Stimulated activated CD8-positive, alpha-beta memory T cell treated with anti-CD3 and anti-CD28 coated beads, Interleukin-7, amount 100 ng/mL, for 48 hours (primary cell): ENCODE measurements at places on chromosomes 7 and 10.

- no peak for DNase-seq
Measured at GRCh38 chr7:991729-992656, 9.0 kb downstream of the CYP2W1 start.

DNA sequence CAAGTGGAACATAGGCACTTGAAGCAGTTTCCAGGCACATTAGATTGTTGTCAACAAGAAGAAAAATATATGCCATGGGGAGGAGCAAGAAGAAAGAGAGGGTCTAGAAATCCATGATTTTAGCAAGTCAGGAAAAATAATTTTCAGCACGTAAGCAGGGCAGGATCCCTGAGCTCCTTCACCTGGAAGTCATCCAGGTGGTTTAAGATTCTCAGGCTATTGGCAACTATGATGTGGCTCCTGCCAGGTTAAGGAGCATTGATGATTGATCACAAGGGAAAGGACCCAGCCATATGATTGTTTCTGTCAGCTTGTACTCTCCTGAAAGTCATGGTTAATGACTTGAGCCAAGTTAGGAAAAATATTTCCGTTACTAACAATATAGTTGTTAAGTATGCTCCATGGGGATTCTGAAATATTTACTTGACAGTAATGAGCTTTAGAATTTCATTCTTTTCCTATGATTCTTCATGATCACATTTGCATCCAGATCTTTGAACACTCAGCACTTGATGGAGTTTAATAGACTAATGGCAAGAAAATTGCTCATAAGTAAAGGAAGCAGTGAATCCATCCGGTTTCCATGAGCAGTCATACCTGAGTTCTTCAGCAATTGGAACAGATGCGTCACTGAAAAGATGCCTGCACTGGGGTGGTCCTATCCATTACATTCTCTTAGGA lies 209.1 kb downstream of the BICC1 start:
- DNase-seq, result no peak

- no peak for DNase-seq
Measured at GRCh38 chr7:12127455-12127854, 83.6 kb upstream of the TMEM106B start.

GRCh38 chr7:142571581-142571980 lies 177.7 kb upstream of the PRSS1 start:
- DNase-seq, result no peak

- no peak for DNase-seq
Measured at GRCh38 chr7:143104759-143105158, 27.1 kb upstream of the PIP start.

- no peak for DNase-seq
Measured at GRCh38 chr7:21671859-21672258, 129.0 kb downstream of the DNAH11 start.

GRCh38 chr10:29926693-29927048 lies 132.7 kb downstream of the JCAD start:
- no peak for DNase-seq

- no peak for DNase-seq
Measured at GRCh38 chr7:126450269-126450671, 802.5 kb downstream of the GRM8 start.

- no peak for DNase-seq
Measured at GRCh38 chr7:70680743-70681468, 451.0 kb upstream of the GALNT17 start.

DNA sequence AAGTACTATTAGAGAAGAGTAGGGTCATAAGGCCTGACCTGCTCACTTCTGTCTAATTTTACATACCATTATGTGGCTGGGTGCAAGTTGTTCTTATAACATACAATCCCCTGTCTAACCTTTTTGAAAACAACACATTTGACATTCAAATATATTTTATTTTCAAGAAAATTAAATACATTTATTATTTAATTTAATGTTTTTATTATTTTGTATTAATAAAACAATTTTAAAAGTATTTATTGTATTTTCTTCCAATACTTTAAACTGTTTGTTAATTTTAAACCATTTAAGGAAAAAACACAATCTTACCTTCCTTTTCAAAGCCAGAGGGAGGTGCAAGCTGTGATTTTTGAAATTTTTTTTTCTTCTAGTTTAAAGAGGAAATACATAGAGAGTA lies 232.8 kb downstream of the KCND2 start:
- DNase-seq, result no peak

- no peak for DNase-seq
Measured at GRCh38 chr10:102065561-102066398, 631 bp downstream of the HPS6 start.

DNA sequence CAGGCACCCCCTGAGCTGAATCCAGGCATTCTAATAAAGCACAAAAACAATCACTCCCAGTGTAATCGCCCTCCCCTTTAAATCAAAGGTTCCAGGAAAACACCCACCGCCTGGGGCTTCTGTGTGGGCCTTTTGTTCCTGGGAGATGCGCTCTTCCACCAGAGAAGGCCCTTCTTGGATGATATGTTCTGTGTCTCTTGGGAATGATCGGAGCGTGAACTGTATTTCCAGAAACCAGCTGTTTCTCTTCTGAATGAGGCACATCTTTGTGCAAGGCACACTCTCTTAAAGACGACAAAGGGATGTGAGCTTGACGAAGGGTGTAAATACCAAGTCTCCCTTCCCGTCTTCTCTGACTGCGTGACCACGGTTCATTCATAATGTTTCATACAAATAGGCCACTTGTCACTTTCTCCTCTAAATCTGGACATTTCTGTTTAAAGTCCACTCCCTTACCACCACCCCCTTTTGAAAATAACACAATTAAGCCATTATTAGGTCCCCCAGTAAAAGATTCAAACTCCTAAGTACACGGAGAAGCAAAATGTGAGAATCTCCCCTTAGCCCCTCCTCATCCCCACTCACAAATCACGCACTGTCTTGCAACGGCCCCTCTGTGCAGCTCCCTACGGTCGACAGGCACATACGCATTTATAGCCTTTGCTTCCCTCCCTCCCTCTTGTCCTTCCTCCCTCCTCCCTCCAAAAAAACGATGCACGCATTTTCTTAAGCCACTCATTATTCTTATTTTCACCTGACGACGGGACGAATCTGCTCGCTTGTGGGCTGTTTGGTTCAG lies 45.6 kb upstream of the ENO4 start:
- DNase-seq, result no peak

DNA sequence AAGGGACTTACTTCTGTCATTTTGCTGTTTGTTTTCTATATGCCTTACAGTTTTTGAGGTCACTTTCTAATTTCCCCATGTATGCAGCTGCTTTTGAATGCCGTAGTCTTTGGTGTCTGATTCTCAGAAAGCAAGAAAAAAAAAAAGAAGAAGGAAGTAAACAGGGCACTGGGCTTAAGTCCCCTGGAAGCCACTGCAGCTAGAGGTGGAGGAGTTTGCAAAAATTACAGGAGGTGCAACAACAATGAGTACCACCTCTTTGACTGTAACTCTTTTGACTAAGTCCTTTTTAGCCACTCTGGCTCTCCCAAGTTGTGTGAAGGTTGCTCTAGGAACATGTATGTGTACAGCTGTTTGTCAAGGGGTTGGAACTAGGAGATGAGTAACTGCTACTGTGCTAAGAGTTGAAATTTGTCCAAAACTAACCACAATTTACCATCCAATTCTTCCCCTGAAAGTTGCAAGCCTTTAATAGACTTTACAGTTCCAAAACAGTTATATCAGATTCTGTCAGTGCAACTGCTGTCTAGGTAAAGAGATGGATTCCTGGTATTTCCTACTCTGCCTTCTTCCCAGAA lies 588.0 kb upstream of the LRRN3 start:
- DNase-seq, result no peak

- no peak for DNase-seq
Measured at GRCh38 chr7:5222841-5223411, 32.9 kb downstream of the WIPI2 start.

GRCh38 chr10:5441106-5441505 lies 28.7 kb downstream of the NET1 start:
- DNase-seq, result no peak

DNA sequence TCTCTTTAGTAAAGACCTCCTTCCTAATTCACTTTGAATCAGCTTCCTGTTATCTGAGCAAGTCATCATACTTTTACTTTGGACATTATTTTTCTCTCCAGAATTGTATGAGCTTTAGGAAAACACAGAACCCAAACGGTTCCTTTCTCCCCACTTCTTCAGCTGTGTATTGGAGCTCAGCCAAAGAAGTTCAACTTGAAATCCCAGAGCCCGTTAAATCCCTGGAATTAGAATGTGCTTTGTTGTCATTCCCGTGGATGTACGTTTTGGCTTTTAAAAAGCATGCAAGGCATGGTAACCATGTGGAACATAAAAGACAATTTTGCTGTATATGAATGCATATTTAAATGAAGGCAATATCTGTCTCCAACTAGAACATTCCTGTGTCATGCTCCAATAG lies 46.6 kb downstream of the AGMO start:
- no peak for DNase-seq

- DNase-seq, result no peak
Measured at GRCh38 chr10:3030765-3031164, 36.6 kb upstream of the PFKP start.

DNA sequence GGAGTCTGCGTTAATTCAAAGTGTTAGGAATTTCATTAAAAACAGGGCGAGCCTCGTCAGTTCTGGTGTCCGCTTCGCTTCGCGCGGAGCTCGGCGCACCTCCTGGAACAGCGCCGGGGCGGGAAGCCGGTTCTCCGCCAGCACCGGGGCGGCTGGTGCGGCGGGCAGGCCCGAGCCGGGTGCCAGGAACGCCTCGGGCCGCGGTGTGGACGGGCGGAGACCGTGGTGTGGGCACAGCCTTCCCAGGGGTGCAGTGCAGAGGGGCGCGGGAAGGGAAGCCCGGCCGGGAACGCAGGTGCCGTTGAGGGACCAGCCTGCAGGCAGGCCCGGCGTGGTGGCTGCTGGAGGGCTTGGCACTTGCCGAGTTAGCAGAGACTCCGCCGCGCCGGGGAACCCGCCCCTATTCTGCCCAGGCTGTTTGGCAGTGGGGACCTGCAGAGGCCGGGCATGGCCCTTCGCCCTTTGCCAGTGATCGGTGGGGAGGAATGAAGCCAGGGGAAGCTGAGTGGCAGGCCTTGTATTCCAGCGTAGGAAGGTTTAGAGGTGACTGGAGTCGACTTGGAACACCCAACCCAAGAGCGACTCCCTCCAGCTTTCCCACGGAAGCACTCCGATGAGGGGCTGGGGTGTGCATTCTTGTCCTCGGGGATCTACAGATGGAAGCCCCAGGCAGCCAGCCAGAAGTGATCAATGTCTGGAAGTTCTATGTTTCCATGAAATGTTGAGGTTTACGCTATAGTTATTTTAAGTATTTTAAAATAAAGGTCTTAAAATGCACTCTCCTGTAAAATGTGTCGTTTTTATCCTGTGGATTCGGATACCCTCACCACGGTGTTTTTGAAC lies 945 bp upstream of the RHEB start:
- peak; percentile 11 for DNase-seq

DNA sequence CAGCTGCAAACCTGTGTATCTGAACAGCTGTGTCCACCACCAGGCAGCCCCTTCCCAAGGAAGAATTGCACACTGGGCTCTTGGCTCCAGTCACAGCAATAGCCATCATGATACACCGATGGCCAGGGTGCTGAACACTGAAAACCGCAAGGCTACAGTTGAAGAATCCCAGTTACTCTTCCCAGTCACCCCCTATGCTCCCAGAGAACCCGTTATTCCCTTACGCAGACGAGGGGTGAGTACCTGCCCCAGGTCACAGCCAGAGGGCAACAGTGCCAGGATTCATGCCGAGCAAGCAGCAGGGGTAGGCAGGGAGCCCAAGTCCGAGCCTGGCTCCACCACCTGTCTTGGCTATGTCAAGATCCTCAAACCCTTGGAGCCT lies 57.8 kb downstream of the RASGEF1A start:
- DNase-seq, result no peak

GRCh38 chr10:16891375-16892313 lies 74.4 kb upstream of the RSU1 start:
- peak; percentile 13 for DNase-seq

GRCh38 chr7:130901209-130901783 lies 167.3 kb upstream of the KLF14 start:
- no peak for DNase-seq

DNA sequence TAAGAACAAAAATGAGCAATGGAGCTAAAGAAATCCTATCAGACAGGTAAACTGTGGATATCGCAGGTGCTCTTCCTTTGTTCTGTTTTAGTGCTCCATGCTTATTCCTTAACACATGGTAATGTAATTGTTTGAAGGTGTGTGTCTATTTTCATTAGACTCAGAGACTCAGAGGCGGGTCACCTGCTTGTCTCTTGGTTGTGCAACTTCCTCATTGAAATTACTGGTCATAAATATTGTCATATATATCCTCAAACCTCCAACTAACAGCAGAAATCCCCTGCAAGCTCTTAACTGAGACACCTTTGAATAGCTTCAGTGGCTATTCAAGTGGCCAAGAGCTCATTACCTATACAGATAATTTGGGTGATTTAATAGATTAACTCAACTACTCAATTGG lies 177.2 kb downstream of the PTN start:
- no peak for DNase-seq

GRCh38 chr10:23157691-23158369 lies 34.3 kb upstream of the PTF1A start:
- no peak for DNase-seq

GRCh38 chr7:2360796-2361195 lies 6.2 kb downstream of the EIF3B start:
- no peak for DNase-seq

DNA sequence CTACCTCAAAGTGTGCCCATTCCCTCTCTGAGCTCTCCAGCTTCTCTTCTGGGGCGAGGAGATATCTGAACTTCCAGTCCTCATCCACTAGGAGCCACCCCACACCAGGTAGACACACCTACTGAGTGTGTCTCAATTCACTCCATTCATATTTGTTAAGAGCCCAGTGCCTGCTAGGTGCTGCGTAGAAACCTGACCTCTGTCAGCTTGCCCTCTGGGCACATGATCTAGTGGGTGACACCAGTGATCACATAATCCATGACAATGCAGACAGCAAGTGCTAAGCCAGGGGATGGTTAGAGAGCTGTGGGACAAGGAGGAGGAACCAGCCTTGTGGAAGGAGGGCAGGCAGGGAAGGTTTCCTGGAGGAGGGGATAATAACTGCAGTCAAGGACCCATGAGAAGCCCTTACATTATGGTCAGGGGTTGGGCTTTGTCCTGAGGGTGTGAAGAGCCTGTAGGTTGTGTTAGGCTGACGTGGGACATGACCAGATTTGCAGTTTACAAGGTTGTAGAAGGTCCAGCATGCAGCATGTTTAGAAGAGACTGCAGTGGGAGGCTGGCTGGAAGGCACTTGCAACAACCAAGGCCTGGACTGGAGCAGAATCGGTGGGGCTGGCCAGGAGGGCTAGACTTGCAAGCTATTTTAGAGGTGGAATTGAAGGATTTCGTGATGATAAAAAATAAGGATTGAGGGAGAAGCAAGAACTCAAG lies 81.8 kb downstream of the COL13A1 start:
- DNase-seq, result no peak

- DNase-seq, result peak; percentile 3
Measured at GRCh38 chr10:117884093-117884492, 162.6 kb downstream of the RAB11FIP2 start.

- DNase-seq, result no peak
Measured at GRCh38 chr7:47461161-47461560, 120.8 kb downstream of the TNS3 start.

DNA sequence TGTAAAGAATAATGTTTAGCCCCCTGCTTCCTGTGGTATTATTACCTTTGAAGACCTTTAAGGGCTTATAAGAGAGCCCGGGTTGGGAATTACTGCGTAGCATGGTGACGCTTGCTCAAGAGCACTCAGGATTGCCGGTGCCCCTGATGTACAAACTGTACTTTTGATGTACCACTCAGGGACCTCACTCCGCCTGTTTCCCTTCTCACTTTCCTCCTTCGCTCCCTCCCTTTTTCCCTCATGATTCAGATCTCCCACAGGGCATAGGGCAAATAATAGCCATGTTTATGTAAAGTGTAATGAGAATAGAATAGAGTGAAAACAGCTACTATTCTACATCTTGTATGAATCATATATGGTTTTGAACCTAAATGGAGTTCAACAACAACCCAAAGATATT lies 77.8 kb upstream of the PDCD4 start:
- DNase-seq, result no peak
